ENCODE measurements at places on chromosomes 3 and 15.

DNA sequence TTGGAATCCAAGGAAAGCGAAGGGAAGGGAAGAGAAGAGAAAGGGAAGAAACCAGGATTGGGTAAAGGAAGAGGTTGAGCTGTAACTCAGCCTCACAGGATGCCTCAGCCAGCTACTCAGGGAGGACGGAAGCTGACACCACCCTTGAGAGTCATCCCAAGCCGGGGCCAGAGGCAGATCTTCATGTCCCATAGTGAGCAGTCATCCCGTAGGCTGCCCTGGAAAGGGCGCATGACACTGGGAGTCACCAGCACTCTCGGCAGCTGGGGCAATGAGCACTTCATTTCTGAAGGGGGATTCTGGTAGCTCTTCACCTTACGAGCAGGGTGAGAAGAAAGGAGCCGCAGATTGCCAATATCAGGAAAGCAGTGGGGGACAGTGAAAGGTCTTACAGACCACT is 60.1 kb upstream of the PCSK6 start:
- no peak for DNase-seq

DNA sequence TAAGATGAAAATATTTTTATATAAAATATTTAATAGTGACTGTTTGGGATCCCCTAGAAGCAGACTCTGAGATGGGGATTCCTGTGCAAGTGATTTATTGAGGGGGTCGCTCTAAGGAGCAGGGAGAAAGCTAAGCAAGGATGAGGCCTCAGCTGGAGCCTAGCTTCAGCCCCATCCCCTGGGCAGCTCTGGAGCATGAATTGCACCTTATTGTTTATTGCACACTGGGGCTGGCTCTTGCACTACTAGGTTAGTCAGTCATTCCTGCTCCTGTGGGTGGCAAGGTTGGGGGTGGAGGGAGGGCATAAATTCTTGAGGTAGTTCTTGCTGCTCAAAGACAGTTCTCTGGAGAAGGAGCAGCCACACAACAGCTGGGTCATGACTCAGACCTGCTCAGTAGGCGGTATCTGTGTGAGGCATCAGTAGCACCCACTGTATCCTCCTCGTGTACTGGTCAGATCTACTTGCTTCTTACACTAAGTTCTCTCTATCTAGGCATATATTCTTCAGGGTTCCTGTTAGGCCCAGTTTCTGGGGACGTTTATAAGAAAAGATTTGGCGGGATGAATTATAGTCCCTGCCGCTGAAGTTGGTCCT is 27.2 kb upstream of the TNFSF10 start:
- DNase-seq: peak; percentile 17

GRCh38 chr3:127732303-127732702 is 59.6 kb downstream of the ABTB1 start:
- no peak for DNase-seq

DNA sequence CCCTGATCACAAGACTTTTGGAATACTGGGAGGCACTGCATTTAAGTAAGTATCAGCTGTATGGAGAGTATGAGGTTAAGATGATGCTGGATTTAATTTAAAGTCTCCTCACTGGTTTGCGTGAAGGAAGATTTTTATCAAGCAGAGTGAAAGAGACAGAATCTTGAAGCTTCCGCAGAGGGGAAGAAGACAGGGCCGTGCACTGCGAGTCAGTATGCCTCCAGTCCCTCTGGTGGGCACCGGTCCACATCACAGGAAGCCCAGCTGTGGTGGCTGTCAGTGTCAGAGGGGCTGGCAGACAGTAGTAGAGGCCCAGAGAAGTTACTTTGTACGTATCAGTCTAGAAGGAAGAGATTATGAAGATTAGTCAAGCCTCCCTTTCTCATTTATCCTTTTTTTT is 379.0 kb upstream of the TPRG1 start:
- no peak for DNase-seq

GRCh38 chr3:151460774-151461450 is at the start of gene IGSF10:
Gene IGSF10 (minus strand): TSS chr3:151461061. CDS start chr3:151458709, 2,352 bp downstream.
- no peak for DNase-seq

DNA sequence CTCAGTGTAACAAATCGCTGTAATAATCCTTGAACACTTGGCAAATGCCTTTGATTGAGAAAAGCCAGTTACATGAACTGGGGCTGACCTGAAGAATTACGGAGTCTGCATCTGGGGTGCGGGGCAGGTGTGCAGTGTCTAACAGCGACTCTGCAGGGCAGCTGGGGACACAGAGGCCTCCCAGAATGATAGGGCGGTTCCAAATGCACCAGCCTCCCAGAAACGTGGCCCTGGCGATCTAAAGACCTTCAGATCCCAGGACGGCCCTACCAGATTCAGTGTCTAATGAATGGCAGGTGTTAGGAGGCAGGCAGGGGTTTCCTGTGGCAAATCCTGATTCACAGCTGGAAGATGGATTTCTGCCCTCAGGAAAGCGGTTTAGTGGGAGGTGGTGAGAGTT is 100.5 kb upstream of the RGMA start:
- no peak for DNase-seq

DNA sequence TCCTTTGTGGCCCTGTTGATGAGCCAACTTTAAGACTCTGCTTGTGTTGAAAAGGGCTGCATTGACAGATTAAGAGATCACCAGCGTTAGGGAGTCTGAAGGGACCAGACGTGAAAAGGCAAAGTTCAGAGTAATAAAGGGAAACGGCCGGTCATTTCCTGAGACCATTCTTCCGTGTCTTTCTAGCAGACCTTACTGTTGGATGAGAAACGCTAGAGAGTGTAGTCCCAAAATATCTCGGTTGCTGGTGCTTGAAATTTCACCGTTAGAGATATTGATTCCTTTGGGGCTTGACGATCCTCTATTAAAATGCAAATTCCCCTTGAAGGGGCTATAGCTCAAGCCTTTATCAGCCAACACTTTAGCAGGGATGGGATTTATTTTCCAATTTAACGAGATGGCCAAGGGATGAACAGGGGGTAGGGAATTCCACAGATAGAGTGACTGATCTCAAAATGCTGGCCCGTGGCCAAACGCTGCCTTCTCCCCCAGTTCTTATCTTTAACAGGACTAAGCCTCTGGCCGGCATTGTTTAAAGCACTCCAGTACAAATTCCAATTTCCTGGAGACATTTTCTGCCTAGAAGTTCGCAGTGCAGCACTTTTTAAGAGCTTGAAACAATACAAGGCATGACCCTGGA is 250.4 kb downstream of the TJP1 start:
- DNase-seq: no peak

- DNase-seq: no peak
These were observed 656 bp downstream of the NGLY1 start for GRCh38 chr3:25782636-25782937.

DNA sequence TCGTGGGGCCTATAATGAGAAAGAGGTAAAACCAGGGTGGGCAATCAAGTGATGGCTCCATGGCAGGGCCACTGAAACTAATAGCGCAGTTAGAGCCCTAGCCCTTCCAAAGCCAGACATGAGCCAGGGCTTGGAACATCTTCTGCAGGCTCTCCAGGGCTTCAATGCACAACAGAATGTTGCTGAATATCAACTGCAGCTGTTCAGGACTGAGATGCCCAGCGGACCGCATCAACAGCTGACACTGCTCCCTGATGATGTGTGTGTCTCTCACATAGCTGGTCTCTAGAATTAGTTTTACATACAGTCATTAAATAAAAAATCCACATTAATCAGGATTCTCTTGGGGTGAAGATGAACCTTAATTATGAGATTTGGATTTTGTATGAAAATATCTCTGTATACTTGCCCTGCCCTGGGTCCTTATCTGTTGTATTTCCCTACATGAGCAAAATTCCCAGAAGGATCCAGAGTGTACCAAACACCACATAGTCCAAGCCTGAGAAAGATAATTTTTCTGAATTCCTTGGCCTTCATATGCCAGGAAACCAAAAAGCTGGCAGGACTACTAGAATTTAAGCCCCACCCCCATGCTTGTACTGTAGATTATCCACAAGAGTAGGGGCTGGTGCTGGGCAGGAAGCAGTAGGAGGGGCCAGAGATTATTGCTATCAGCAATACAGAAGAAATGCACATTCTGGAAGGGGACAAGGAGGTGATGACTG is 7.7 kb upstream of the GOLGB1 start:
- DNase-seq: no peak

- no peak for DNase-seq
These were observed 127.6 kb downstream of the TBL1XR1 start for GRCh38 chr3:177069514-177070329.

DNA sequence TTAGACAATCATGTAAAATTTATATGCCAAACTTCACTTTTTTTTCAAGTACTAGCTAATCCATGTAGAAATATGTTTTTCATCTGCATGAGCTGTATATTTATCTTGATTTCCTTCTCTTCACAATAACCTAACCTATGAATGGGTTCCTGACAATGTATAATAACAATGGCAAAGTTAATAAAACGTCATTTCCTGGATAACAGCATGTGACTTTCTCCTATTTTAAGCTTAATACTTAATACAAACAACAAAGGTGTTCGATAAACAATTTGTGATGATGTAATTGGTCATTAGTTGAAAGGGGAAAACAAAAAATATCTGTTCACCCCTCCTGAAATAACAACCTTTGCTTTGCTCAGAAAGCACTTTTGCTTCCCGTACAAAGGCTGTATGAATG is 20.4 kb downstream of the CD200 start:
- DNase-seq: no peak

DNA sequence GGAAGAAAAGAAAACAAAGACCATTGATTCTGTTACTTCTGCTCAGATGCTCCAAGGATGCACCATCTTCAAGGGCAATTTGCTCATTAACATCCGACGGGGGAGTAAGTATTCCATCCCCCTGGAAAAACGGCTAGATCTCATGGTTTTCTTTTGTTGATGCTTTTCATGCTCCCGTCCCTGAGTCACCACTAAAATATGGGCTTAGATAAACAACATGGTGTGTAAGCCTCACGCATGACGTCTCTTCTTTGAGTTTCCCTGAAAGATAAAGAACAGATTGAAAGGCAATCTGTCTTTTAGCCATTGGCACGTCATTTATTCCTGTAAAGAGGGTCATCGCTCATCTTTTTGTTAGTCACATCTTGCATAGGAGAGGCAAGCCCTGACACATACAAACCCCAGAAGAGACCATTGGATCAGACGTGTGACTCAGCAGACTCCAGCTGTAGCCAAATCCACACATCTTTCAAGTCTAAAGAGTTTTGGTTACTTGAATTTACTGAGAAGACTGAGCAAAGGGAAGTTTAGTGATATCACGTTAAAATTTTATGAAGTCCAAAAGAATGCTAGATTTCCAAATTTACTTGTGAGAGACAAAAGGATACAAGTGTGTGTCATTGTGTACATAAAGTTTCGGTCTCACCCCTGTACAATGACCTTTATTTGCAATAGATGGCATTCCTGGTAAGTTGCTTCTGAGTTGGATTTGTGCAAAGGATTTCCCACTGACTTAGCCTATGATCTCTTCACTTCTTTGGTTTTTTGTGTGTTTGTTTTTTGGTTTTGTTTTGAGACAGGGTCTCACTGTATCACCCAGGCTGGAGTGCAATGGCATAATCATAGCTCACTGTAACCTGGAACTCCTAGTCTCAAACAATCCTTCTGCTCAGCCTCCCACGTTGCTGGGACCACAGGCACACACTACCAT is 110.5 kb downstream of the PGPEP1L start:
- no peak for DNase-seq

- DNase-seq: no peak
These were observed 36.4 kb downstream of the CCDC80 start for GRCh38 chr3:112604536-112604935.

- DNase-seq: no peak
These were observed 9.0 kb downstream of the PIK3R4 start for GRCh38 chr3:130737622-130738021.

GRCh38 chr3:33317963-33318709 is 40.9 kb downstream of the FBXL2 start:
- no peak for DNase-seq

DNA sequence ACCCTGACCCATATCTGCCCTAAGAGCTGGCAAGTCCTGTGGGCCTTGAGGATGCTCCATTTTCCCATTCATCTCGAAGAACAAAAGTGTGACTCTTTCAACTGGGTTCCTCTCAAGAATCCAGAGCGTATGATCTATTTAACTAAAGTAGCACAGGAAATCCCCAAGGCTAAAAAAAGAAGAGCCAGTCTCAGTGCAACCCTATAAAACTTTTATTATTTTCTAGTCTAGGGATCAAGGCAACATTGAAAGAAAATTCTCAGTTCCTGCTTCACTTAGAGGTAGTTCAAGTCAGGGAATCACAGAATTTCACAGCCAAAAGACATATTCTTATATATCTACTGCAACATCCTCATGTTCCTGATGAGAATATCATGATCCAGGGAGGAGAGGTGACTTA is 51.6 kb upstream of the GRM7 start:
- no peak for DNase-seq

DNA sequence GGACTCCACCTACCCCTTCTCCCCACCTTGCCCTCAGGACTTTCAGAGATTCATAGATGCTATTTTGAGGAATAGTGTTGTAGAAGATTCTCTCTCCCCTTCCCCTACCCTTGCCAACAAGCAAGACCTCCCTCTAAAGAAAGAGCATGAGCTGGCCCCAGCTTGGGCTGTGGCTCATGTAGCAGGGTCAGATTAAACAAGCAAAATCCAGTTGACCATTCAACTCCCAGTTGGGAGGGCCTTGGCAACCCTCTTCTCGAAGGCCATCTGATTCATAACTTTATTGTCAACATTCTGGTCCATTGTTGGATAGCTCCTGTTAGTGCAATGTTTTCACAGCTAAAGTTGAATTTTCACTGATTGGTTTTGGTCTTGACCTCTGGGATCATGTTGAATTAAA is 41.1 kb downstream of the TNFAIP8L3 start:
- no peak for DNase-seq

- DNase-seq: no peak
These were observed 39.5 kb downstream of the TCF12 start for GRCh38 chr15:56957812-56958406.

- DNase-seq: no peak
These were observed 44.9 kb downstream of the PTH1R start for GRCh38 chr3:46922426-46922825.

- DNase-seq: no peak
These were observed 819 bp upstream of the RPL24 start for GRCh38 chr3:101687142-101687931.

GRCh38 chr3:126395846-126396513 is 1.3 kb downstream of the CFAP100 start:
- DNase-seq: no peak

Measured in activated T-helper 1 cell treated with Interleukin-2 at 50 U/mL for 16 hours (primary cell).